ENCODE measurements at places on chromosomes 13 and 19.

DNA sequence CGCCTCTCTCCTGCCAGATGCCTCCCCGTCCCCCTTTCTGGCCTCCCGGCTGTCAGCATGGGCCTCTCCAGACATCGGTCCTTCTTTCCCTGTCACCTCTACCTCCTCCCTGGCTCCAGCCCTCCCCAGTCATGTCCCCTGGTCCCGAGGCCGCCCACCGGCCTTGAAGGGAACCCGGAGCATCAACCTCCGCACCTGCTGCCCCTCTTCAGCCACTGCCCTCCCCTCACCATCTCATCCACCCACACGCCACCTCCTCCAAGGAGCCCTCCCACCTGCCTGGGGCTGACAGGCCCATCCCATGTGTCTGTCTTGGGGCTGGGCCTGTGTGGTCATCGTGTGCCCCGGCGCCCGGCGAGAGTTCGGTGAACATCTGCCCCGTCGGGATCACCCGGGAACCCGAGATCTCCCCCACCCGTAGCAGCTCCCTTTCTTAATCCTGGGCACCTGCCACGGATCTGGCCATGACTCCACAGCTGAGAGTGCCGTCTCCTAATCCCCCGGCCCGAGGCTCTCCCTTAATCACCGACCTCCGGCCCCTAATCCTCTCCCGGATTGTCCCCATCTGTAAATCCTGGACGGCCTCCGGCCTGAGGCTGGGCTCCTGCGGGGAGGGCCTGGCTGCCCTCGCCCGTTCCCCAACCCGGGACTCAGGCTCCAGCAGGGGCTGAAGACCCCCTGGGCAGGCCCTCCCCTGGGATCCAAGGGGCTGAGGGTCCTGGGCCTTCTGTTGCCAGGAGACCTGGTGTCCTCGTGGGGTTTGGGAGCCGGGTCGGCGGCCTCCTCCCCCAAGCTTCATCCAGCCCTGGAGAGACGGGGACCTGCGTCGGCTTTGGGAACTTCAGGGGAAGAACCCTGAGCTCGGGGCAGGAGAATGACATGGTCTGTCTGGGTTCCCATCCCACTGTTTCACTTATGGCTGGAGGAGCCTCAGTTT, 5.9 kb downstream of the HCN2 start:
- no peak for DNase-seq

DNA sequence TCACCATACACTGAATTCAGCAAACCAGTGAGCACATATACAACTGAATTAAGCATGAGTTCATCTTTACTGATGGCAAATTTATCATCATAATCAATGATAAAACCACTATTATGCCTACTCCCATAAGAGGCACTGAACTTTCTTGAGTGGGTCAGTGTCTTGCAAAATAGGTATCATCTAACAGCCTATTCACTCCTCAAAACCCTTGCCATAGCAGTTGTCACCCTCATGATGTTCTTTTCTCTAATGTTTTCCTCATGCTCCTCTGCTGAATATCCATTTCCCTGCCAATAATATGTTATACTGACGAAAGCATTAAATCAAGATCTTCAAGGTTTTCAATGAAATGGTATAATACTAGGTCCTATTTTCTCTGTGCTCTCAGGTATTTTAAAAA, 5.6 kb downstream of the ARGLU1 start:
- DNase-seq: no peak

DNA sequence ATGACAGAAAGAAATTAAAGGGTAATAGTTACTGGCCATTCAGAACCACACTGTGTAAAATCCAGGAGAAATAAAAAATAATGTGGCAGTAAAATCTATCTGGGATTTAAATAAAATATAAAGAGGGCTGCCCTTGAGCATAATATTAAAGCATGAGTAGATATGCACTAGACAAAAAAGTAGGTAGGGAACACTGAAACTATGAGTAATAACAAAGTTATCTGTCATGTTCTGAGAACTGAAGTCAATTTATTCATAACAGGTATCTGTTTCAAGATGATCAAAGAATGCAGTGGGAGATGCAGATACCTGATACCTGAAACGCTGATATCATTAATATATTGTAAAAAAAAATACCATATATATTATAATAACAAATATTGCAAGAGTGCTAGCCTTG, 1672.0 kb downstream of the SLITRK5 start:
- no peak for DNase-seq

- no peak for DNase-seq
Observed at GRCh38 chr13:73287831-73288230, 229.0 kb downstream of the KLF5 start.

DNA sequence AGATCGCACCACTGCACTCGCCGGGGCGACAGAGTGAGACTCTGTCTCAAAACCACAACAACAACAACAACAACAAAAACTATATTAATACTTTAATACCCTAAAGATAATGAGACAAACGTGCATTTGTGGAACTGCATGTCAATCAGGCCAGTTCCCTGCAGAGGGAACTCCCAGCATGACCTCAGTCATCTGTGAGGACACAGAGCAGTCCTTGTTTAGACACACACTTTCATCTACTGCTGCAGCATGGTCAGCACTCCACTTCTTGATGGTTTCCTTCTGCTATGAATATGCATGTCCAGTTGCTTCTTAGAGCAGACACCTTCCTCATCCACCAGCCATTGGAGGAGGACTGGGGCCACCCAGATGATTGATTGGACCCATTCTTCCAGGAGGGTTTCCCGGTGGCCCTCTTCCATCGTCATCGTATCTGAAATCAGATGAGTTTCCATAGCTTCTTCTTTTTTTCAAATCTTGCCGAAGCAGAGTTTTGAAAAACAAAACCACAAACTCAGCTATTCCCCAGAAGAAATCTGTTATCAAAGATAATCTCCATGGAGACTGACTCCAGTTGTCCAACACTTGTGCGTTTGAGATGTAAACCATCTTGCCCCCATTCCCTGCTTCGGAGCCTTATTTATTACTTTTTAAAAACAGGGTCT, 26.5 kb downstream of the ZNF607 start:
- DNase-seq: no peak

DNA sequence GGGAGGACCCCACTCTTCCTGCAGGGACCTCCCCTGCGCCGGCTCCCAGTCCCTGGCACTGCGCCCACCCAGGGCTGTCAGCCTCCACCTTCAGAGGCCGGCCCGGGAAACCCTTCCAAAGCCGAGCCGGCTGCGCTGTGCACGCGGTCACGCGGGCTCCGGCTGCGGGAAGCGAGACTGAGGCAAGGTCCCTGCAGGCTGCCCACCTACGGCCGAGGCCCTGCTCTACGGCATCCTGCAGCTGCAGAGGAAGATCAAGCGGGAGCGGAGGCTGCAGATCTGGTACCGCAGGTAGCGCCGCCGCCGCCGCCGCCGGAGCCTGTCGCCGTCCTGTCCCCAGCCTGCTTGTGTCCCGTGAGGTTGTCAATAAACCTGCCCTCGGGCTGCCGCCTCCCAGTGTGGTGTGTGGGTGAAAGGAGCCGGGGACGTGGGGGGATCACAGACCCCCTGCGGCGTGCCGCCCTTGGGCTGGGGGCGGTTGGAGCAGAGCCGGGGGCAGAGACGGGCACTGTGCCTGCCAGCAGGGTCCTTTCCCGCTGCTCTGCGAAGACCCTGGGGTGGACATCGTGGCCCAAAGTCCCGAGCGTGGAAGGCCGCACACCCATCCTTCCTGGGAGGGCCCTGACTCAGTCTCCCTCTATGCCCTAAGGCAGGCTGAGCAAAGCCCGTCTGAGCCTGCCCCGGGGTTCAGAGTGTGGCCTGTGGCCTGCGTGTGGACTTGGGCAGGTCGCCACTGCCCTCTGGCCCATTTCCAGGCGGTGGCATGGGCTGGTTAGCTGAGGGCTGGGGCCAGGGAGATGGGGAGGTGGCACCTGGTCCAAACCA, 5.9 kb downstream of the GAMT start:
- no peak for DNase-seq

GRCh38 chr13:99542788-99543406, 41.6 kb downstream of the TM9SF2 start:
- peak; percentile 66 for DNase-seq

DNA sequence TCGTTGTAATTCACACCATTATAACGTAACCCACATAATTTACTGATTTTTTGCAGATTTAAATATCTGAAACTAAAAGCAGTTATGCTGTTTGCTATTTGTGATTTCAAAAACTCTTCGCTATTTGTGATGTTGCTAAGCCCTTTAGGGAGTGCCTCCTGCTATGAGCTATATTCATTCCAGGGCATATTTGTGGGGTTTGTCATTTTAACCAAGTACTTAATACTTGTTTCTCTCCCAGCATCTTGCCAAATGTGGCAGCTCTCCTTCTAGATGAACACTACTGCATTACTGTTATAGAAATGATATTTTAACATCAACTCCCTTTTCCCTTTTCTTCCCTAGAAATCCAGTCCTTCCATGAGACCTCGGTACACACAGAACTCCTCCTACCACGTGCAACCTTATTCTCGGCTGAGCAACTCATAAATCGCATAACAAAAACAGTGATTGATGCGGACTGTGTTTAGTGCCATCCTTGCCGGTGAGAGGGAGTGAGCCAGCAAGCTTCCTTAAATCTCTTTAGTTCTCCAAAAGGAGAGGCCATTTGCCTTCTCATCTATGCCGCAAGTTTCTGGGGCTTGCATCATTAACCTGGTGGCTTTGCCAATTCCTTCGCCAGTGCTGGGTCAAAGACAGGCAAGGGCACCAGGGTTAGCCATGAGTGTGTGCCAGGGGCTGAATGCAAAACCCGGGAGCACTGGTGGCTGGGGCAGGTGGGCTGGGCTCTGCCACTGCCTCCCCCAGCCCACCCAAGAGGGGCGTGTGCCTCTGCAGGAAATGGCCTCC, 33.4 kb downstream of the RFX2 start:
- DNase-seq: no peak

GRCh38 chr19:58326501-58326913, 287 bp upstream of the ZSCAN22 start:
- DNase-seq: no peak

GRCh38 chr13:48579165-48579918, 46.5 kb upstream of the RCBTB2 start:
- DNase-seq: no peak

DNA sequence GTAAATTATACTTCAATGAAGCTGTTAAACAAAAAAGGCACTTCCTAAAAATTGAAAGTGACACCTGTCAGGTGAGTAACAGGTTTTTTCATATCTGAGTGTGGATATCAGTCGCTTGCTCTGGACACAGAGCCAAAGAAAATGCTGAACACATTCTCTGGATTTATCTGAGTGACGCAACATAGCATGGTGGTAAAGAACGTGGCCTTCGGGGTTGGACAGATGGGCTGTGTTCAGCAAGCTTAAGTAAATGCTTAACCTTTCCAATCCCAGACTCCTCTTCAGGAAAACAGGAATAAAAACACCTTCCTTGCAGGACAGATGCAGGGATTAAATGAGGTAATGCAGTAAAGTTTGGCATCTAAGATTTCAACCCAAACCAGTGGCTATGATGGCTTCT, 132.0 kb downstream of the FOXO1 start:
- DNase-seq: no peak

DNA sequence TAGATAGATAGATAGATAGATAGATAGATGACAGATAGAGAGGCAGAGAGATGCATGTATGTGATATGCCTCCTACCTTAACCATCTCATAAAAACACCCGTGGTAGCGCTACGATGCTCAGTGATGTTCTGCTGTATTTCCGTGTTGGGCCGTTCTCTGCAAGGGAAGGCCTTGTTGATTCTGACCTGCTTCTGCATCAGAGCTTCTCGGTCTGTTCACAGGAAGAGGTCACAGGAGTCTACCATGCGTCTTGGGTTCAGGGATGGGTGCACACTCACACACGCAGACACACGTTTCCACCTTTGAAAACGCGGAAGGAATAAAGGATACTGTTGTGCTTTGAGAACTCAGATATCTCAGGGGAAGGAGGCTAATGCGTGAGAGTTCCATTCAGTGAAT, 316.9 kb downstream of the TEX29 start:
- DNase-seq: no peak

- DNase-seq: no peak
Observed at GRCh38 chr19:4061683-4062418, 4.8 kb downstream of the ZBTB7A start.

- DNase-seq: peak; percentile 79
Observed at GRCh38 chr13:30739761-30740642, 4.7 kb downstream of the ALOX5AP start.

DNA sequence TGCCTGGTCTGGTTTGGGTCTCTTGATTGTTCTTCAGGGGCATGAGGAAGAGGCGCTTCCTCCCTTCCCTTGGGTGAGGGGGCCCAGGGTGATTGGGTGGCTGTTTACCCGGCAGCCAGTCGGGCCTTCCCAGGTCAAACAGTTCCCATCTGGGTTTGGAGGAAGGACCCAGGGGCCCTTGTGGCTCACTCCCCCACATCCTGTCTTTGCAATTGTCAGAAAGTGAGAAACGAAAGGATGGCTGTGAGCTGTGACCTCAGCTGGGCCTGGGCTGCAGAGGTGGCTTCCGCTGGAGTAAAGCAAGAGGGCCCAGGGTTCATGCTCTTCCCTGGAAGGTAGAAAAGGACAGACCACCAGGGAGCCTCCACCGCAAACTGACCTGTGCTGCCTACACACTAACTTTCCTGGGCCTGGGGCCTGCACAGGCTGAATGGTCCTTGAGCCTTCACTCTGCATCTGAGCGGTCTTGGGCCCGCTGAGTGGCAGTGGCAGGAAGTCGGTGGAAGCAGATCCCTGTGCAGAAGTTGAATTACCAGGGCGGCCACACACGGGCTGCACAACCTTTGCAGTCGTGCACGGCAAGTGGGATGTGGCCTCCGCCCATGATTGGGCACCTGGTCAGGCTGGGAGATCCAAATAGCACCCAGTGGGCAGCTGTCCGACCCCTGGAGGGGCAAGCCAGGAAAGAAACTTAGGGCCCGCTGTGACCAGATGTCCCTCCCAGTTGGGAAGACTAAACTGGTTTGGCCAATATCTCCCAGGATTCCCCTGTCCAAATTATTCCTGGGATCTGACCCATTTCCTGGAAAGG, 5.3 kb upstream of the CD79A start:
- DNase-seq: peak; percentile 80

DNA sequence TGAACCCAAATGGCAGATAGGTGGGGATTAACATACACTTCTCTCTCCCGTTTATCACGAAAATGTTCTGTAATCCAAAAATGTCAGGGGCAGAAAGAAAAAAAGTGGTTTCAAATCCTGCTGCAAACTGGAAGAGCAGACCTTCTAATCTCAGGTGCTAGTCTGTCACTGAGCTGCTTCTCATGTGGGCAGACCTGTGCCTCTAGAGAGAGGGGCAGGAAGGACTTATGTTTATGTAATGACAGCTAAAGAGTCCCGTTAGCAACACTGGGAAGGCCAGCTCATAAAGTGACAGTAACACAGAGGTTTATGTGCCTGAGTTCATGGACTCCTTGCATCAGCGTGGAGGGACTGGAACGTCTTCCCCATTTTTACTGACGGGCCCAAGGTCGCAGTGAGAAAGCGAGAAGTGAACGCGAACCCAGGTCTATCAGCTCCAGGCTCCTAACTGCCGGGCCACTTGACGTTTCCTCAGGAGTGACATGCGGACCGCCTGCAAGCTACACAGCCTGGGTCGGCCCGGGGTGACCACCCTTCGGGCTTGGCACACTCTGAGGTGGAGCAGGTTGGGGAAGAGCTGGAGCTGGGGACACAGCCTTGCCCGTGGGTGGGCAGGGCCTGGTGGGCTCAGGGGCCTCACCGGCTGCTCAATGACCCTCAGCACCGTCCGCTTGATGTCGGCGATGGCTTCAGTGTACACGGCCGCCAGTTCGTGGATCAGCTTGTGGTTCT, 9.6 kb upstream of the RSPH6A start:
- no peak for DNase-seq

GRCh38 chr19:41225238-41226052, 6.4 kb downstream of the AXL start:
- peak; percentile 72 for DNase-seq

All from activated CD4-positive, alpha-beta T cell treated with anti-CD3 and anti-CD28 coated beads for 48 hours (primary cell).